Stimulated activated naive CD8-positive, alpha-beta T cell treated with anti-CD3 and anti-CD28 coated beads, Interleukin-15, amount 100 ng/mL, for 72 hours (primary cell): ENCODE measurements at places on chromosomes 16 and 17.
A peak's percentile ranks its signal among the peaks of the same experiment; 100 is the strongest.

DNA sequence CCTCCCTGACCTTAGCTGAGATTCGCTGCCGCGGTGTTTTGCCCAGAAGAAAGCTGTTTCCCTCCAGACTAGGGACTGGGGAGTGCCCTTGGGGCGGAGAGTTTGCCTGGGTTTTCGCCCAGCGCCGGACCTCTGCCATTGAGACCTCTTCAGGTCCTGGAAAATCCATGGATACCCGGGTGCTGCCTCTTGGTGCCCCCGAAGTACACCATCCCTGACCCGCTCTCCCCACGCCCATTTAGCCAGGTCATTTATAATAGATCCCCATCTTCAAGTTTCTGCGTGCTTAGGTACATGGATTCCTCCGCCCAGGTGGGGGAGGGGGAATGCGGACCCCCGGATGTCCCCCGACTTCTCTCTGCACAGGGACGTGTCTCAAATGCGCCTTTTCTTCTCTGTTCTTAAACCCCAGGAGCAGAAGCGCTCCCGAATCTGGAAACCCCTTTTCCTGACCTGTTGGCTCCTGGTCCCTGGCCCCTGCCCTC, 15.0 kb upstream of the CBX8 start:
- DNase-seq = no peak

DNA sequence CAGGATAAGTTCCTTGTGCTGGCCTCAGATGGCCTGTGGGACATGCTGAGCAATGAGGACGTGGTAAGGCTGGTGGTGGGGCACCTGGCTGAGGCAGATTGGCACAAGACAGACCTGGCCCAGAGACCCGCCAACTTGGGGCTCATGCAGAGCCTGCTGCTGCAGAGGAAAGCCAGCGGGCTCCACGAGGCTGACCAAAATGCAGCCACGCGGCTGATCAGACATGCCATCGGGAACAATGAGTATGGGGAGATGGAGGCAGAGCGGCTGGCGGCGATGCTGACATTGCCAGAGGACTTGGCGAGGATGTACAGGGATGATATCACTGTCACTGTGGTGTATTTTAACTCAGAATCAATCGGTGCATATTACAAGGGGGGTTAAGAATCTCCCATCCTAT, 5.2 kb downstream of the PDP2 start:
- DNase-seq = no peak

- DNase-seq = peak; percentile 22
Observed at GRCh38 chr16:1150511-1150982, 2.4 kb upstream of the CACNA1H start.

GRCh38 chr17:20242271-20242670, 225.1 kb downstream of the LGALS9B start:
- no peak for DNase-seq

GRCh38 chr16:77299395-77299794, 100.2 kb downstream of the SYCE1L start:
- no peak for DNase-seq

GRCh38 chr16:57186872-57187854, 1.0 kb downstream of the RSPRY1 start:
- peak; percentile 16 for DNase-seq

GRCh38 chr17:54860617-54861470, 39.8 kb upstream of the TOM1L1 start:
- no peak for DNase-seq

DNA sequence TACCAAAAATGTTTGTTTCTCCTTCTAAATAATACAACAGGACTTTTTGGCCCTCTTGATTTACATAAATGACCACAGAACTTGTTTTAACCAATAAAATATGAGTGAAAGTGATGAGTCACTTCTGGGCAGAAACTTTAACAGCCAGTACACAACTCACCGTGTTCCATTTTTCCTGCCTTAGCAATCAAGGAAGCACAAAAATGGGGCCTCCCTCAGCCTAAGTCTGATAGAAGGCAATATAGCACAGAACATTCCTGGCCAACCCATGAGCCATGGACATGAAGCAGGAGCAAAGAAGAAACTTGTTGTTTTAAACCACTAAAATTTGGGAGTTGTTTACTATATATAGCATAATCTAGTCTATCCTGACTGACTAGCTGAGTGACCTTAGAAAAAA, 61.1 kb upstream of the MTMR4 start:
- DNase-seq = no peak

DNA sequence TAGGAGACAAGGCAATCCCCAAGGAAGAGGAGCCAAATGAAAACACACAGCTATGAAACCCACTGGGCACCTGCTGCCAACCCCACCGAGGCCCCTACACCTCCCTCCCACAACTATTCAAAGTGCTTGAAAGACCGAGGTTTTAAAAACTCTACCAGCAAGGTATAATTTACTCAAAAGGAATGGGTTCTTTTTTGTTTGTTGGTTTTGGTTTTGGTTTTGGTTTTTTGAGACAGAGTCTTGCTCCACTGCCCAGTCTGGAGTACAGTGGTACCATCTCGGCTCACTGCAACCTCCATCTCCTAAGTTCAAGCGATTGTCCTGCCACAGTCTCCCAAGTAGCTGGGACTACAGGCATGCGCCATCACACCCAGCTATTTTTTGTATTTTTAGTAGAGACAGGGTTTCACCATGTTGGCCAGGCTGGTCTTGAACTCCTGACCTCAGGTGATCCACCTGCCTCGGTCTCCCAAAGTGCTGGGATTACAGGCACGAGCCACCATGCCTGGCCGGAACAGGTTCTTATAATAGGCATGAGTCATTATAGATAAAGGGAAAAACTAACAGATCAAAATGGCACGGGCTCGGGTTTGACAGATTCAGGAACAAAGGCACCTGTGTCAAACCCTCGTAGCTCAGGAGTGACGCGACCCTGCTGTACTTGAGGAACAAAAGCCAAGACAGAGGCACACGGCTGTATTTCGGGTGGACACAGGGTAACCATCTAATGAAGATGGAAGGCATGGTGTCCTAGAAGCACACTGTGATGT, 40.7 kb downstream of the COTL1 start:
- no peak for DNase-seq

DNA sequence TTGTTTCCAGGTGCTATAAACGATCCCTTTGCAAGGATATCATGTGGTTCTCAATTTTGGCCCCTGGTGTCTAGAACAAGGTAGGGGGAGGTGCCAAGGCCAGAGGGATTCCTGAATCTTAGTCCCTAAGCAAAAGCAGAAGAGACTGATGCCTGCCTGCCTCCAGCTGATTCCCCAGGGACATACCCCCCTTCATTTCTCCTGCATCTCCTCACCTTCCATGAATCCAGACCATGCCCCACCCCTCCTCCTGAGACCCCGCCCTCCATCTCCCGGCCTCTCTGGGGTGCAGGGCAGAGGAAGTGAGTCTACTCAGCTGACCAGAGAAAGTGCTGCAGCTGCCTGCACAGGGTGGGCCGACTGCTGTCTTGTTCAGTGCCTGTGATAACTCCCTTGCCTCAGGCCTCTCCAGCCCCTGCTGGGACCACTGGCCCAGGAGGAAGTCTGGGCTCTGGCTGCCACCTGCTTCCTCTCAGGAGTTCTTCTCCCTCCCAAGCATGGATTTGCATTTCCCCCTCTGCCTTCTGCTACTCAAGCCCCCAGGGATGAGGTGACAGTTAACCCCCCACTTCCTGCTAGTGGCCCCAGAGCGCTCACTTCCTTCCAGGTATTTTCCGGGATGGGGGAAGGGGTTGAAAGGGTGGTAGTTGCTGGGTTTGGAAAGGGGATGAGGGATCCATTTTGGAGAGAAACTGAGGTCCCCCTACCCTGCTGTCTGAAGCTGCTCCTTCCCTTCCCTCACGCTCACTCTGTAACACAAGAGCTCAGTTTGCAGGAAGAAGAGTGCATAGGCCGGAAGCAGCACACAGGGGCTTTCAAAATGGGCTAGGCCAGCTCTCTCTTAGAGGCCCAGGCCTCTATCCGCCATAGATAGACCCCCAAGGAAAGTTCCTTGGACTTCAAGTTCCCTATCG, 10.5 kb upstream of the TSPOAP1 start:
- peak; percentile 88 for DNase-seq

DNA sequence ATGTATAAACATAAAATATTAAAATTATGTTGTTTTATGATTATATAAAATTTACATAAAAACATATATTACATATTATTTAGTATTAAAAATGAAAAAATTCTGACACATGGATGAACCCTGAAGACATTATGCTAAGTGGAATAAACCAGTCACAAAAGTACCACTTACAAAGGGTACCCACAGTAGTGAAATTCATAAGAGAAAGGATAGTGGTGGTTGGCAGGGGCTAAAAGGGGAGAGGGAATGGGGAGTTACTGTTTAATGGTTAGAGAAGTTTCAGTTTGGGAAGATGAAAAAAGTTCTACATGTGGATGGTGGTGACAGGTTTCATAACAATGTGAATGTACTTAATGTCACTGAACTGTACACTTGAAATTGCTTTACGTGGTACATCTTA, 41.4 kb downstream of the FBXL20 start:
- DNase-seq = no peak

DNA sequence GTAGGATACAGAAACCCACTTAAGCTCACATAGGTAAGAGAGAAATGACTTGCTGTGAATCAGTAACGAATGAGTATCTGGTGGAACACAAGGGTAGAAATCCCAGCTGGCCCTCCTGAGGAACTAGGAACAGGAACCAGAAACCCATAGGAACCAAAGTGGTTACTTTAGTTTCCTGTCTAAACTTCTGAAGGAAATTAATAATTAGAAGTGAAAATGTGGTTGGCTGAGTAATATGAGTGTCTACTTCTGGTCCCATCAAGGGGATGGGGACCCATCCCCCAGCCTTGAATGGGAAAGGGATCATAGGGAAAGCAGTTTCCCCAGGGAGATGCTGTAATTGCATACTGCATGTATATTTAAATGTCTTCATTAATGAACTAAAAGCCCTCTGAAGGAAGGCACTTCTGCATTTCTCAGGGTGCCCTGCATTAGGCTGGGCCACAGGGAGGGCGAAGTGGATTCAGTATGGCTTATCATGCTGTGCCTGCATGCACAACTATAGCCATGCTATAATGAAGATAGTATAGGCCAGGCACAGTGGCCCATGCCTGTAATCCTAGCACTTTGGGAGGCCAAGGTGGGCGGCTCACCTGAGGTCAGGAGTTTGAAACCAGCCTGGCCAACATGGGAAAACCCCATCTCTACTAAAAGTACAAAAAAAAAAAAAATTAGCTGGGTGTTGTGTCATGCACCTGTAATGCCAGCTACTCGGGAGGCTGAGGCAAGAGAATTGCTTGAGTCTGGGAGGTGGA, 45.6 kb downstream of the CYB5B start:
- DNase-seq = peak; percentile 72

DNA sequence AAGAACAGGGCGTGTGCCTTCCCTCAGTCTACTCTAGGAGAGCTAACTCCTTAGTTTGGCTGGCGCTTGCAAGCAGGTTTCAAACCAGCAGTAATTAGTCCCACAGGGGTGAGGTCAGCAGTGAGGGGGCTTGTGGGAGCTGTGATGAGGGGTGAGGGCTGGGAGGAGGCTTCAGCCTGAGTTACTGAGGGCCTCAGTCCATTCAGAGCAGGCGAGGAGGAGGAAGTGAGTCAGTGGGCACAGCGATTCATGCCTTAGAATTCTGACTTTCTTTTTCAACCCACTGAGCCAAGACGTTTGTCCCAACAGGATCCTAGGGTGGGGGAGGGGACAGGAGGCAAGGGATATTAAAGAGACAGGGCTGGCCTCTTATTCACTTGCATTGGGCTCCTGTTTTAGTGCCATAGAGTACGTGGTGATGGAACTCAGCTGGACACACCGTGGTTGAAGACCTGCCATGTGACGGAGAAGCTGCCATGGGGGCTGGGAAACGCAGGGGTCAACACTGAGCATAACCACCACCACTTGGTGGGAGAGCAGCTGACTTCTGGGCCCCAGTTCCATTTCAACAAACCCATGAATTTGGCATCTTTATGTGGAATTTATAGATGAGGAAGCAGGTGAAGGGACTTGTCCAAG, 8.3 kb upstream of the ITGA3 start:
- DNase-seq = no peak

DNA sequence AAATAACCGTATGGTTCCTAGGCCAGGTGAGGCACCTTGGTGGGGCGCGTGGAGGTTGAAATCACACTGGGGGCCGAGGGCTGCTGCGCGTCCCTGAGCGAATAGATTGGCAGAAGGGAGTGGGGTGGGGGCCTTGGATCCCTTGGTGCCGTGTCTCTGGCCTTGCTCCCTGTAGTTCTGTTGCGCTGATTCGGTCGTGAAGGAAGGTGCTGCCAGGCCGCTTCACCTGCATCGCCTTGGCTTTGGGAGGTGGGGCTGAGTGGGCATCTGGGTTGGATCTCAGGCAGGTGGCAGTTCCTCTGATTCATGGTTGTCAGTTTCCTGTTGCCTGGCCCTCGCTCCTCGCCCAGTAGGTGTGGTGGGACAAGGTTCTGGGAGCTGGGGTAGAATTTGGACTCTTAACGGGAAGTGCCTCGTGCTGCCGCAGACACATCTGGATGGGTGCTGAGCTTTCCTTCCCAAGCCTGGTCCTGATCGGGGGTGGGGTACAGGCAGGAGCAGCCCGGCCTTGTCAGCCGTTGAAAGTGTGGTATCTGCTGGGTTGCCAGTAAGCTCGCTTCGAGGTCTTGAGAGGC, 30.1 kb downstream of the PGS1 start:
- DNase-seq = no peak

DNA sequence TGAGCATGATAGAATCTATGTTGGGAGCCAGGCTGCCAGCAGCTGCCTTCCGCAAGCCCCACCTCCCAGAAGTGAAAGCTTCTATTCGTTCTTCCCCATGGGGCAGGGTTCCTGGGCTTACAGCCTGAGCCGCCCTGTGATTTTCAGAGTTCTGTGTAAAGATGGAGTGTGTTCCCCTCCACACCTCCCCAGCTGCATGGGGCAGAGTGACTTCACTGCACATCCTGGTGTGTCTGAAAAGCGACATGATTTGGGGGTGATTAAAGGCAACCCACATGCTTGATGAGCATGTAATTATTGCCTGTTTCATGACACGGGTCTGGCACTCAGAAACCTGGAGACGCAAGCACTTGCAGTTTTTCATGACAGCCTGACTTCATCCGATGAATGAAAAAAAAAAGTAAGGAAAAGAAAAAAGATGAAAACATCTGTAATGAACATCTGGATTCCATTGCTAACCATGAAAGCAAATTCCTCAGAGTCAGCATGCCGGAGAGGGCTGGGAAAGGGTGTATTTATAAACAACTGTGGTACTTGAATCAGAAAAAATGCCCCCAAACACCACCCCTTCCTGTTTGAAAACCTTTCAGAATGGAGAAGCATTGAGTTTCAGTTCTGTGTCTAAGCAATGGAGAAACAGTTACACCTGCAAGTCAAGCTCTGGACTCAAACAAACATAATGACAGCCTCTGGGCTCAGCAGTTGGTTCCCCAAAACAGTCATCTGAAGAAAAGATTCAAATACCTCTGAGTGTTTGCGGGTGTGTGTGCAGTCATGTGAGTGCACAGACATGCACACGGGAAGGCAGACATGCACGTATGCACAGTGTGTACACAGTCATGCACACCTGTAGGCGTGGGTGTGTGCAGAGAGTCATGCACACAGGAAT, 266.0 kb downstream of the ENGASE start:
- DNase-seq = no peak

DNA sequence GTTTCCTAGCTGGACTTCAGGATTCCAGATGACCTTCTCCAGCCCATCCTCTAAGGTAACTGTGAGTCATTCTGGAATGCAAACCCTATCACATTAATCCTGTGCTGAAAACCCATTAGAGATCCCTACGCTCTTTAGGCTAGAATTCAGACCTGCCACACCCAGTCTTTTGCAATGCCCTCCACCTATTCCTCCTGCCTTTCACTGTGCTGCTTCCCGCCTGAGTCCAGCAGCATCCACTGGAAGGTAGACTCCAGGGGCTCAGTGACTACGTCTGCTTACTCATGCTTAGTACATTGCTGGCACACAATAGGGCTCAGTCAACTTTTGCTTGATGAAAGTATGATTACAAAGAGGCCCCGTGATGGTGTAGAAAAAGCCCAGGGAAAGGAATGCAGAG, 121.1 kb downstream of the SPACA3 start:
- DNase-seq = no peak
